Naive B cell (primary cell): ENCODE measurements at places on chromosomes 12 and 14.

- H3K4me3 ChIP-seq: no peak overlapping the region
- H3K4me1 ChIP-seq: no peaks in the 10 kb centered on the region
- H3K36me3 ChIP-seq: no peaks in the 10 kb centered on the region
These were observed 619.4 kb upstream of the ATP2B1 start for GRCh38 chr12:90327793-90328743.

- H3K36me3 ChIP-seq: no peaks in the 10 kb centered on the region
- no peaks in the 10 kb centered on the region for H3K4me1 ChIP-seq
- H3K27me3 ChIP-seq: peaks cover 21% of the 10 kb centered on the region
- H3K27ac ChIP-seq: no peak overlapping the region
- no peak overlapping the region for H3K4me3 ChIP-seq
These were observed 250.3 kb downstream of the SPTSSA start for GRCh38 chr14:34211732-34212131.

DNA sequence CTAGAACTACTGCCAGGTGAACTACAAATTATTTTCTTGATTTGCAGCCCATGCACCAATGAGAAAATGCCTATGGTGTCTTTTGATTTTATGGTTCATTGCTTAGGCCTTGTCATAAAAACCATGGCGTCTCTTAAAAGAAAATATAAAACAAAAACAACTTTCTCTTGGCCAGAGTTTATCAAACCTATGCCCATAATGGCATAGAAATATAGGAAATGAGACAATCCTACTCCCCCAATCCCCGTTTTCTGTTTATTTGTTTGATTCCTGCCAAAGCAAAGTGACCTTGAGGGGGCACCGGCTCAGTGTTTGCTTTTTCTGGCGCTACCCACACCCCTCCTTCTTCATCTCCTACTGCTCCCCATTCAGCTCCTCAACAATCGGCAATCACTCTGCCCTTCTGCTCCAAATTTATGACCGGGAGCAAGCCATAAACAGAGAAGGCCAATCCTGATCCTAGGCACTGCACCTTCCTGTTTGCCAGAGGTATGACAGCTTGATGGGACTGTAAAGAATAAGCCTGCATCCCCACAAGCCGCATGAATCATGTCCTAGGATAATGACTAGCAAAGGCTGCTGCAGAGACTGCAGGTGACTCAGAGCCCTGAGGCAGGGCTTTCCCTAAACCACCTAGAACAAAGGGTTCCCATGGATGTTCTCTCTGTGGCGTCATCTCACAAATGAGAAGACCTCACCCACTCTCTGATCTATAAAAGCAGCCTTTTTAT lies 874.9 kb downstream of the NRXN3 start:
- DNase-seq: no peak
- no peak overlapping the region for H3K4me3 ChIP-seq
- no peaks in the 10 kb centered on the region for H3K27me3 ChIP-seq
- H3K27ac ChIP-seq: no peak overlapping the region

DNA sequence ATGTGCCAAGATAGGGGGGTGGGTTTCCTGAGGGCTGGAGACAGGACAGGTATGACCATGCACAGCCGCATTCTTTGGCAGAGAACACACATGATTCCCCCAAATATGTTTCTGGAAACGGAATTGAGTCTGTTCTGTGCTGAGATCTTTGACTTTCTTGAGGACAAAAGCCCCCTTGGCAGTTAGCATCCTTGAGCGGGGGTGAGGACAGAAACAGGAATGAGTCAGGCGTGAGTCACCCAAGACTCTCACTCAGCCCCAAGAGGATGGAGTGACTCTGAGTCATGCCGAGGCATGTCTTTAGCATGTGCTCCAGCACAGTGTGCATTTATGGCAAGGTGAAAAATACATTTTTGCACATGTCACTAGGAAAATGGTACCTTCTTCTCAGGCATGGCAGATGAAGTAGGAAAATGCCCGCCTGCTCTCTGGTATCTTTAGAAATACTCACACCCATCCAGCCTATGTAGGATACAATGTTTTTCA lies 52.1 kb downstream of the DAD1 start:
- no peaks in the 10 kb centered on the region for H3K36me3 ChIP-seq
- no peak for DNase-seq
- no peak overlapping the region for H3K27ac ChIP-seq

DNA sequence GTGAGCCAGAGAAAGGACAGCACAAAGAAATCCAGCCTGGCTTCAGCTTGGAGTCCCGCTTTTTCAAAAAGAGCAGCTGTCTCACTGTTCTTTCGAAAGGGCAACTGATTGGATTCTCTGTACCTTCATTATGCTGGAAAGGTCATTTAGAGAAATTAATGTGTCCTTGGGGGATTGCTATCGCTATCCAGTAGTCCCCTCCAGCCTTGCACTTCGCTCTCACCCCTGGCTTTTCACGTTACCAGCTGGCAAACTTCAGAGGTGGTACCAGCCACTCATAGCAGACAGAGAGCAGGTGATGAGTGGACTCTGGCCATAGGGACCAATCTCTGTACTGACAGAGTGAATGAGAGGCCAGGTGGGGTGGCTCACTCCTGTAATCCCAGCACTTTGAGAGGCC lies 11.8 kb upstream of the NUAK1 start:
- no peak overlapping the region for H3K4me3 ChIP-seq
- no peak overlapping the region for H3K27ac ChIP-seq
- H3K27me3 ChIP-seq: peaks cover 15% of the 10 kb centered on the region

DNA sequence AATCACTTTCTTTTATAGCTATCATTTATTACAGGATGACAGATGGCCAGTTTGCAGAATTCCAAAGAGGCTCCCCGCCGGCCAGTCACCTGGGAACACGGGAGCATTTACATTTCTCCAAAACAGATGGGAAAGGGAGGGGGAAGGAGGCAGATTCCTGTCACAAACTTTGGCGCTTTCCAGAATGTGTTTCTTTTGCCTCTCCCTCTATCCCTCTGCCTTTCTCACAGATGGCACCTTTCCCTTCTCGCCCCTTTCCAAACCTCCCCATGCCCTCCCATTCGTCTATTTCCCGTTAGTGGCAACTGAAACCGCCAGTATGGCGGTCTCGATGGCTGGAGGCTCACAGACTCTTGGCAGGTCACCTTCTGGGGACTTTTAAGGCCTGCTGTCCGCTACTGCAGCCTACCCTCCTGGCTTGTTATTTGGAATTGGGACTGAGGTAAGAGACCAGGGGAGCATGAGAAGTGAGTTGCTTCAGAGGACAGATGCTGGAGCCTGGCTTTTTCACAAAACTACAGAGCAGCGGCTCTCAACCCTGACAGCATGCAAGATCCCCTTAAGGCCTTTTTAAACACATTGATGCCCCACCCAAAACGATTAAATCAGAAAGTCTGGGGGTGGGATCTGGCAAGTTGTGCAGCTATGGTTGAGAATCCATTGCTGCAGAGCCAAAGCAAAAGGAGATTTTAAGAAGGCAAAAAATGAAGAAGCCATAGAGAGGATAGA lies 161.5 kb upstream of the VASH1 start:
- H3K27me3 ChIP-seq: peaks cover 19% of the 10 kb centered on the region
- no peaks in the 10 kb centered on the region for H3K4me1 ChIP-seq
- no peak overlapping the region for H3K4me3 ChIP-seq
- H3K27ac ChIP-seq: no peak overlapping the region
- no peak for DNase-seq
- no peaks in the 10 kb centered on the region for H3K36me3 ChIP-seq

GRCh38 chr14:60657456-60658210 lies 8.4 kb upstream of the SIX1 start:
- peaks cover 64% of the 10 kb centered on the region for H3K27me3 ChIP-seq
- peaks cover 30% of the 10 kb centered on the region for H3K4me1 ChIP-seq
- peak overlapping the region; percentile 34 for H3K27ac ChIP-seq
- peak overlapping the region; percentile 93 for H3K4me3 ChIP-seq

- peak; percentile 33 for DNase-seq
- H3K4me3 ChIP-seq: peak overlapping the region; percentile 77
- peaks cover 13% of the 10 kb centered on the region for H3K36me3 ChIP-seq
These were observed 281.7 kb upstream of the AMIGO2 start for GRCh38 chr12:47361389-47362021.

- H3K36me3 ChIP-seq: peaks cover 6% of the 10 kb centered on the region
- H3K4me1 ChIP-seq: peaks cover 23% of the 10 kb centered on the region
- H3K4me3 ChIP-seq: peak overlapping the region; percentile 91
These were observed 1.6 kb downstream of the SIX4 start for GRCh38 chr14:60722357-60723115.

- DNase-seq: no peak
- H3K4me3 ChIP-seq: no peak overlapping the region
- H3K27me3 ChIP-seq: no peaks in the 10 kb centered on the region
- peaks cover 12% of the 10 kb centered on the region for H3K4me1 ChIP-seq
These were observed 10.4 kb downstream of the PTGES3 start for GRCh38 chr12:56677680-56678079.

DNA sequence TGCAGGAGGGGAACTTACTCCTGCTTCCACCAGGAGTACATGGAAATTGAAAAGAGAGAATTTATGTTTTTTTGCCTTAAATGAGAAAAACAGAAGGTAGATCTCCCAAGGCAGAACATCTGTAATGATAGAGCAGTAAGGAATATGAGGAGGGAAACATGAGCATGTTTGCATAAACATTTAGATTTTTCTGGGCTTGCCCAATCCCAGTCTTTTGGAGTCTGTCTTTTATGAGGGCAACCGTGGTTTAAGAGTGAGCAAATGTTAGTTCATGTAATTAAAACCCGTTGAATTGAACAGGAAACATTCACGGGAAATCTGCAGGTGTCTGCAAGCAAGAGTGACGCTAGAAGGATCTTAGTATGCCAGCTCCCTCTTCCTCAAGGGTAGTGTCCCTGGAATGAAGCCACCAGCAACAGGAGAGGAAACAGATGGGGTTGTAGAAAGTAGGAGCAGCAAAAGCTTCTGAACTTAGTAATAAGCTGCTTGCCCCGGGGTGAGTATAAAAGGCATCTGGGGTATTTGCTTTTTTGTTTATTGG lies 79.3 kb downstream of the ARF6 start:
- H3K27me3 ChIP-seq: no peaks in the 10 kb centered on the region
- no peaks in the 10 kb centered on the region for H3K36me3 ChIP-seq
- DNase-seq: no peak
- H3K4me3 ChIP-seq: peak overlapping the region; percentile 78

DNA sequence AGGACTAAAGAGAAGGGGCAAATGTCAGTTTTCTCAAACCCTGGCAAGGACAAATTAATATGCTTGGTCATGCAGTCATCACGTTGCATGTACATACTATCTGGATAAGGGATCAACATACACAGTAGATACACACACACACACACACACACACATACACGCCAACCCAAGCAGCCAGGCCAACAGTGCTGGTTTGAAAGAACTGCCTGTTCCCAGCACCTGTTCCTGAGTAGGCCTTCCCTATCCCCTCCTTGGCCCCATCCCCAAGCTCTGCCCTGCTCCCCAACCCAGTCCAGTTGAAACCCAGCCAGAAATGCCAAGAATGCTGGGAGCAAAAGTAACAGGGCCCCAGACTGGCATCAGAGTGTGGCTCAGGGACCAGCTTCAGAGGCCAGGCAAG lies 4.4 kb downstream of the ITGA7 start:
- H3K27ac ChIP-seq: no peak overlapping the region
- H3K4me1 ChIP-seq: peaks cover 26% of the 10 kb centered on the region
- no peak overlapping the region for H3K4me3 ChIP-seq
- no peak for DNase-seq
- H3K27me3 ChIP-seq: peaks cover 11% of the 10 kb centered on the region

GRCh38 chr12:40032433-40033241 lies 73.2 kb downstream of the SLC2A13 start:
- DNase-seq: no peak
- no peak overlapping the region for H3K27ac ChIP-seq
- H3K4me3 ChIP-seq: no peak overlapping the region
- no peaks in the 10 kb centered on the region for H3K27me3 ChIP-seq
- H3K36me3 ChIP-seq: peaks cover 1% of the 10 kb centered on the region

GRCh38 chr12:29283969-29284700 lies 96.8 kb downstream of the ERGIC2 start:
- no peak overlapping the region for H3K4me3 ChIP-seq
- H3K27ac ChIP-seq: no peak overlapping the region
- peaks cover 9% of the 10 kb centered on the region for H3K36me3 ChIP-seq
- DNase-seq: no peak
- H3K27me3 ChIP-seq: no peaks in the 10 kb centered on the region
- H3K4me1 ChIP-seq: no peaks in the 10 kb centered on the region

DNA sequence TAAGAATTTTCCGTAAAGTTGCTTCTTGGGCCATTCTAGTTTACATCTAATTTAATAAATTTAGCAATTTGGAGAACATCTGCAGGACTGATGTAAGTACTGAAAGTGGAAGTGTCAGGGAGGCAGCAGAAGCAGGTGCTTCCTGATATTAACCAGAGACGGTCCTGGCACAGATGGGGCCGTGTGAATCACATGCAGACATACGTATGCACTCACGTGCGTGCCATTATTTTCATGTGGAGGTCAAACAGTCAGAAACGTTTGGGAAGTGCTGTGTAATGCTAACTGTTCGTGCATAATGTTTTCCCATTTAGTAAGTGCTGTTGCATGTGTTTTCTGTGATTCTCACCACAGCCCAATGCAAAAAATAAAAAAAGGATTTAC lies 87.8 kb upstream of the DYNC1H1 start:
- no peaks in the 10 kb centered on the region for H3K27me3 ChIP-seq
- H3K4me3 ChIP-seq: peak overlapping the region; percentile 71
- H3K27ac ChIP-seq: peak overlapping the region; percentile 99
- DNase-seq: peak; percentile 92

- H3K4me1 ChIP-seq: peaks cover 20% of the 10 kb centered on the region
- H3K36me3 ChIP-seq: no peaks in the 10 kb centered on the region
- no peak overlapping the region for H3K27ac ChIP-seq
- no peak overlapping the region for H3K4me3 ChIP-seq
These were observed 53.3 kb downstream of the PITPNM2 start for GRCh38 chr12:123097561-123098084.

GRCh38 chr12:130762319-130762675 lies 46.2 kb upstream of the RIMBP2 start:
- no peak for DNase-seq
- H3K4me3 ChIP-seq: no peak overlapping the region
- H3K36me3 ChIP-seq: no peaks in the 10 kb centered on the region

DNA sequence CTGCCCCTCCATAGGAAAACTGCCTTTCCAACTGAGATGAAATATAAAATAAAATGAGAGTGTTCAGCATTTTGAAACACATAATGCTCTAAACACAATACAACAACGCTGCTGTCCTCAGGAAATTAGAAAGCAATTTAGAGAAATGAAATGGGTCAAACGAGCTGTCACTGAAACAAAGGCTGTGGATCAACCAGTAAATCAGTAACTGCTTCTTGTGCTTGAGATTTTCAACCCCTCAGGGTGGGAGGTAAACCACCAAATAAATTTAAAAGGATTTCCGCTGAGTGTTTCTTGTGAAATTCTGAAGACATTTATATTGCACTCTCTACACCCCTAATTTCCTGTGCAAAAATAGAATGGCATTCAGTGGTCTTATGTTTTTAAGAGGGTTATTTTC lies 657.1 kb upstream of the SEL1L start:
- H3K36me3 ChIP-seq: no peaks in the 10 kb centered on the region
- DNase-seq: no peak
- H3K27me3 ChIP-seq: no peaks in the 10 kb centered on the region
- H3K27ac ChIP-seq: no peak overlapping the region
- no peaks in the 10 kb centered on the region for H3K4me1 ChIP-seq
- no peak overlapping the region for H3K4me3 ChIP-seq

- peaks cover 16% of the 10 kb centered on the region for H3K4me1 ChIP-seq
- H3K36me3 ChIP-seq: no peaks in the 10 kb centered on the region
- no peak overlapping the region for H3K27ac ChIP-seq
- no peak for DNase-seq
These were observed 8.3 kb upstream of the CCND2 start for GRCh38 chr12:4265280-4265679.
